CD4-positive, alpha-beta memory T cell (primary cell): ENCODE measurements at places on chromosomes 16 and 17.

GRCh38 chr17:11950771-11951519 lies 46.3 kb downstream of the ZNF18 start:
- DNase-seq = no peak

GRCh38 chr17:80468781-80469493 lies 7.5 kb downstream of the NPTX1 start:
- no peak for DNase-seq

GRCh38 chr16:18802767-18803343 lies 1.5 kb upstream of the ARL6IP1 start:
- DNase-seq = no peak

- DNase-seq = no peak
Measured at GRCh38 chr17:41153856-41154255, 4.2 kb upstream of the KRTAP4-5 start.

DNA sequence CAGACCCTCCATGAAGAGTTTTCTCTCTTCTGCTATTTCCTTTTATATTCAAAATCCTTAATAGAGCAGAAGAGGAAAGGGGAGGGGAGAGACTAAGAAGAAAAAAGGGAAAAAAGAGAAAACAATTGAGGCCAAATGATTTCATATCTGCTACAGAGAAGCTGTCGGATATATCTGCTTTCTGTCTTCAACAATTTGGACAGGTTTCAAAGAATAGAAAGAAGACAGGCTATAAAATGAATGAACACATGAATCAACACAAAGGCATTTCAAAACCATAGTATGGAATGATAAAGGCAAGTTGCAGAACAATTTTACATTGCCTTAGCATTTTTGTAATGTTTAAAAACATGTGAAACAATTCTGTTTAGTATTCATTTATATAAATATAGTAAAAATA lies 4.7 kb upstream of the CMTR2 start:
- no peak for DNase-seq

GRCh38 chr16:963913-964312 lies 6.9 kb downstream of the LMF1 start:
- DNase-seq = peak; percentile 12

- no peak for DNase-seq
Measured at GRCh38 chr17:78653382-78653781, 76.2 kb upstream of the DNAH17 start.

DNA sequence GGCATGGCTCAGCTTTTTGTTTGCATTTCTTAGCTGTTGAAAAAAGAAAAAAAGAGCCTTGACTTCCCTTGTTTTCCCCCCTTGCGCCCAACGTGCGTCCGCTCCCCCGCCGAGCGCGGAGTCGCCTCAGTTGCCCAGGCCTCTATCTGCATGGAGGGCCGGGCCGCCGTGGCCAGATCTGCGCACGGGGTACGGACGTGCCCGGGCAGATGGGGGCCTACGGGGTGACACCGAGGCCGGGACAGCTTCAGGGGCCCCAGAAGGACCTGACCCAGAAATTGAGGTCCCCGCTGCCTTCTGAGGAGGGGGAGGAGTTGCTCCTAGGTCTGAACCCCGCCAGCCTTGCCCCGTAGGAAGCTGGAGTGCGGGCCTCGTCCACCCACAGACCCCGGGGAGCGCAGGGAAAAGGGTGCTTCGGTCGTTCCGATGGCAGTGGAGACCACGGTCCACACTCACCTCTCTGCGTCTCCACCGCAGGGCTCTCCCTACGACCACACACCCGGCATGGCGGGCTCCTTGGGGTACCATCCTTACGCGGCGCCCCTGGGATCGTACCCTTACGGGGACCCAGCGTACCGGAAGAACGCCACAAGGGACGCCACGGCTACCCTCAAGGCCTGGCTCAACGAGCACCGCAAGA lies 1.5 kb downstream of the IRX5 start:
- DNase-seq = no peak

DNA sequence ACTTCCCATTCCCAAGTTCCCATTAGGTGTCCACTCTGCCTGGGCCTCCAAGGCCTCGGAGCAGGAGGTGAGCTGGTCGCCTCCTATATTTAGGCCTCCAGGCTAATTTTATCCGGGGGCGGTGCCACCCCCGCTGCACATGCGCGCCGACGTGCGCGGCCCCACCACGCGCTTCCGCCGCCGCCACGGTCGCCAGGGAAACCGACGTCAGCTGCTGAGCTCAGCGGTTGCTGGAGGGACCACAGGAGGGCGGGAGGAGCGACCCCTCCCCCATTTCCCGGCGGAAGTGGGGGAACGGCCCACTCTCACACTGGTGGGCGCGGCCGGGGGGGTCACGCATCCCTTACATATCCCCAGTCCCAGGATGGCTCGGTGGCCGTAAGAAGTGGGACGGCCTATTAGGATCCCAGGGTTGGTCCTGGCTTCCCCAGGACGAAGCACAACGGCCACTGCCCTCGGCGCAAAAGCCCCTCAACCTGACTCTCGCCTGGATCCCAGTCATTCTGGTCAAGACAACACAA lies 1.0 kb downstream of the PER1 start:
- peak; percentile 96 for DNase-seq

DNA sequence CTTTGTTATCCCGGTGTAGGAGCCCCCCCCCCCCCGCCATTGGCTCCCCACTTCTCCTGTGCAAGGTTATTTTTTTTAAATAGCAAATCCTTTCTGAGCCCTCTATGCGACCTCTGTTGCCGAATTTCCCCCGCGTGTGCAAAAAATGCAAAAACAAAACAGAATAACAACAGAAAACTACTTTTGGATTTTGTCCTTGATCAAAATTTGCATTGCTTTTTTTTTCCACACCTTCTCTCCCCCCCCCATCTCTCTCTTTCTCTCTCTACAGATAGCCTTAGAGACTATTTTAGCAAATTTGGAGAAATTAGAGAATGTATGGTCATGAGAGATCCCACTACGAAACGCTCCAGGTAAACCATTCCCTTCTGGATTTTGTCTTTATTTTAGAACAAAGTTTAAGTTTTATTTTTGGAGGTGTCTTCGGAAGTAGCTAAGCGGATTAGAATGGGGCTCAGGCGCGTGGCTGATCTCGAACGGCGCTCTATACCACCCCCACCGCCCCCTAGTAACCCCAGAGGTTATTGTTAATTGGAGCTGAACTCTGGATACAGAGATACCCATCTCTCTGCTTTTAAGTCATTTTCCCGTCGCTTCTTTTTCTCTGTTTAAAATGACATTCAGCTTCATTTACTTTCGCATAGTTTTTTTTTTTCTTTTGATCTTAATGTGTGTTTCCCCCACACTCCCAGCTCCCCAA lies 1.0 kb downstream of the MSI2 start:
- DNase-seq = peak; percentile 28

DNA sequence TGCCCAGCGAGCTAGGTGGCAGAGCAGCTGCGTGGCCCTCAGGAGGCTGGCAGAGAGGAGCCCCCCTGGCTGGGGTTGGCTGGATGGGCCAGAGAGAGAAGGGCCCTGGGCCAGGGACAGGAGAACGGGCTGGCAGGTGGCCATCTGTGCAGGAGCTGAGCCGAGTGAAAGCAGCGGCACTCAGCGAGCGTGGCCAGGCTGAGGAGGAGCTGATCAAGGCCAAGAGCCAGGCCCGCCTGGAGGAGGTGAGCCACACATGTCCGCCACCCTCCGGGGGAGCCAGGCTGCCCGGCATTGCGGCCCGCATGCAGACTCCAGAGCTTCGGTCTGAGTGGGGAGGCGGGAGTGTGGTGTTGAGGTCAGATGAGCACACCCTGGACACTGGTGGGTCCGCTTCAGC lies 2.1 kb upstream of the RAC3 start:
- no peak for DNase-seq

DNA sequence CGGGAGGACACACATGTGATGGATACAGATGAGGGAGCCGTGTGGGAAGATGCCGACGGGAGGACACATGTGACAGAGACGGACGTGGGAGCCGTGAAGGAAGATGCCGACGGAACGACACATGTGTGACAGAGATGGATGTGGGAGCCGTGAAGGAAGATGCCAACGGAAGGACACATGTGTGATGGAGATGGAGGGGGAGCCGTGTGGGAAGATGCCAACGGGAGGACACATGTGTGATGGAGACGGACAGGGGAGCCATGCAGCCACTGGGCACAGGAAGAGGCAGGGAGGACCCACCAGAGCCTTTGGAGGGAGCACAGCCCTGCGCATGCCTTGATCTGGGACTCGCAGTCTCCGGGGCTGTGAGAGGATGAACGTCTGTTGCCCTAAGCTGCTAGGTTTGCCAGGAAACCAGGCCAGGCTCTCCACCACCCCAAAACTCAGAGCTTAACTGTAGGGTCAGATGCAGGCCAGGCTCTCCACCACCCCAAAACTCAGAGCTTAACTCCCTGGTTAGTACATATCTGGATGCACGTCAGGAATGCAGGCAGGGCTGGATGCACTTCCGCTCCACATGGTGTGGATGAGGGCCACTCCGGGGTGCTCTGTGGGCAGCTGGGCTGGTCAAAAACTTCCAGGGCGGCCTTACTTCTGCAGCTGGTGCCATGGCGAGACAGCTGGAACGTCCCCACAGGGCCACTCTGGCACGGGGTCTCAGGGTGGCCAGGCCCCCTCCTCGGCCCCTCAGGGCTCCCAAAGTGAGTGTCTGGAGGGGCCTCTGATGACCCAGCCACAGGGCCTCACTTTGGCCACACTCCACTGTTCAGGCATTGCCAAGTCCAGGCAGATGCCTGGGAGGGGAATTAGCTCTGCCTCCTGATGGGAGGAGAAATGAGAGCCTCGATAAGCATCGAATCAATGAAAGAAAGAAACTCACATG lies 47.7 kb upstream of the ZNF469 start:
- no peak for DNase-seq

GRCh38 chr16:86308514-86308913 lies 201.8 kb upstream of the FOXF1 start:
- no peak for DNase-seq

DNA sequence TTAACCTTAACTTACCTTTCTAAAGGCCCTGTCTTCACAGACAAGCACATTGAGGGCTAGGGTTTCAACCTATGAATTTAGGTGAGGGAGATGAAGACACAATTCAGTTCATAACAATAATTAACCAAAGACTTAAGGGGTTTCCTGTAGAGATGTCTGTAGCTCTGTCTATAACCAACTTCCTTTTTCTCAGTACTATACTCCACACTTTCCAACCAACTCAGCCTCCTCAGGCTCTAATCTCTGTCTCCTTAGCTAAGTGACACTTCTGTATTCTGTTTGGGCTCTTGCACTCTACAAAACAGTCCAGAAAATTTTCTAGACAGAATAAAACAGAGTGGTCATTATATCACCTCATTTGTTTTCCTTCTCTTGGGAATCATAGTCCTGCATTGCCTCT lies 25.8 kb downstream of the CAPNS2 start:
- DNase-seq = no peak
